Tongue (tissue), 3 donors: ENCODE measurements at places on chromosomes 16 and 17. TPM values are rescaled to one million over a fixed set of nuclear protein-coding genes. Genes with fewer than 3 reads are reported as not detected.
A peak's percentile ranks its signal among the peaks of the same experiment; 100 is the strongest.

- DNase-seq = no peak
These were observed 42.0 kb upstream of the ETV4 start for GRCh38 chr17:43588121-43588520.

DNA sequence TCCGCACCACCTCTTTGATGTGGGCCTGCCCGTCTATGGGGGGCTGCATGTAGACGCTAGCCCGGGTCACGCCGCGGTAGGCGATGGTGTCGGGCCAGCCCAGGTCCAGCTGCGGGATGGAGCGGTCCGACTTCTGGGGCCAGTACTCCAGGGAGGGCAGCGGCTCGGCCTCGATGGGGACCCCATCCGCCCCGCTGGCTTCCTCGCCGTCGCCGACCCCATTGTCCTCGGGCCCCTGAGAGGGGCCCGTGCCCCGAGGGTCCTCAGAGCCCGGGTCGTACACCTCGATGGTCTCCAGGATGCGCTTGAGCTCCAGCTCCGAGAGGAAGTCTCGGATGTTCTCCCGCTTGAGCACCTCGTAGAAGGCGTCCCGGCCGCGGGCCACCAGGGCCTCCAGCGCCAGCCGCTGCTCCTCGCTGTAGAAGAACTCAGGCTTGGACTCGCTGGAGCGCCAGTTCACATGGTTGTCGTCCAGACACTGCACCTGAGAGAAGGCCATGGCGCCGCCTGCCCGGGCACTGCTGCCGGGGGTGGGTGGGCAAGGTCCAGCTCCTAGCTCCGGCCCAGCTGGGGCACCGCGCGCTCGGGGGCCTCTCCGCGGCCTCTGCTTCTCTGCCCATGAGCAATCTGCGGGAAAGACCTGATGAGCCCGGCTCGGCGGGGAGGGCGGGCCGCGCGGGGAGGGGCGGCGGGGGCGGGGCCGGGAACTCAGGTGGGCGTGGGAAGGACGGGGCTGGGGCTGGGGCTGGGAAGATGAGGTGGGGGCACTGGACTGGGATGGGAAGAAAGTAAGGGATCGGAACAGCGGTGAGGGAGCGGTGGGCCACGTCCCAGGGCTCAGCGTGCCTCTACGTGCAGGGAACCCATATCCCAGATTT, 782 bp downstream of the FAM83G start:
- DNase-seq = peak; percentile 37

DNA sequence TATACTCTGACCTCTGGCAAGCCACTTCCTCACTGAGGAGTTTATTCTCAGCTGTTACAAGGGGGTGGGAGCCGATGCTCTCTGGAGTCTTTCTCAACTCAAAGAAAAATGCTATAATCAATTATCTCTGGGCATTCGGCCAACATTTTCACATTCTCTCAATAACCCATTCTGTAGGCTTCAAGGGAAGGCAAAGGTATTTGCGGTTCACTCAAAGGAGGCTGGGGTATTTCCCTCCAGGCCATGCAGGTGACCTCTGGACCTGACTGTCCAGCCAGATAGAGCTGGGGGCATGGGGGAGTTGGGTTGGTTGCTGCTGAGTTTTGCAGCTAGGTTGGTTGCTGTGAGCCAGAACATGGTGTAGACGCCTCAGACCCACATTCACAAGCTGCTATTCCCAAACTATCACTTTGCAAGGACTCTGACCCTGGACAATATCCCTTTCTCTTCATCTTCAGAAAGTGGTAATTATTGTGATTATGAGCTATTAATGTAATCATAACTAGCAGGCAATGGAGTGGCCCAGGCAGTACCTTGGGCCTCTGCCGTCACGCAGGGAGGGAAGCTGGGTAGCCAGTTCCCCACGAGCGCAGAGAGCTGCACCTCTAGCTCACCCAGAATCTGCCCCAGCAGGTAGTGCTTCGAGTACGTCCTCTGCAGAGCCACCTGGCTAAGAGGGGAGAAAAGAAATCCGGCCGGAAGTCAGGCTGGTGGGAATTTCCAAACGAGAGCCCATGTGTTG, 42.1 kb downstream of the AIPL1 start:
- DNase-seq = peak; percentile 44

DNA sequence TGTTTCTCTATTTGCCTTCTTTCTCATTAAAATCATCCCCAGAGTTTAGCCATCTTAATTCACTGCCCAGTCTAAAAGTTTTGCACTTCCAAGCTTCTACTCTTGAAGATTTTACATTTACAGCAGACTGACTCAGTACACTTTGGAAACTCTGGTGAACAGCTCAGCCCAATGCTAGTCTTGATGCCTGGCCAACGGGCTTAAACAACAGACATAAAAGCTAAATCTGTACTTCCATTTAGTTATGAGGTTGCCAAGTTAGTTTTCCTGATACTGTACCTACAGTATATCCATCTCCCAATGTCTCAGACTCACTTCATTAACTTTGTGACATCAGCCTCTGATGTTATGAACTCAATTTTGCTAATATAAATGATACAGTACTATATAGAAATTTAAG, 891.8 kb upstream of the SOX9 start:
- DNase-seq = peak; percentile 41

DNA sequence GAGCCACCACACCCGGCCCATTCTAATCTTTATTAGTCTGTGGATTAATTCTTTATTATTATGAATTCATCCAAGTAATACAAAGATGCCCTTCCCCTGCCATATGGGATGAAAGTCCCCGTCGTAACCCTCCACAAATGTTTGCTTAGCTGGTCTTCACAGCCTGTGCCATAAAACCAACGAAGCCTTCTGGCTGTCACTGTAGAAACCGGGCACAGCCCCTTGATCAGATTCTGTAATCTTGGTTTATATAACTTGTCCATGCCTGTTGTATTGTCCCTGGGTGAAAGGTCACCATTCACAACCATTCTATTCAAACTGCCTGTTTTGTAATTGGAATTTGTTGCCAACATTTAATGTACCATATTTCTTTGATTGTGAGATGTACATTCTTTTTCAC, 66.5 kb downstream of the ATP2C2 start:
- no peak for DNase-seq

- no peak for DNase-seq
These were observed 3.6 kb upstream of the RHBDL3 start for GRCh38 chr17:32261936-32262510.

DNA sequence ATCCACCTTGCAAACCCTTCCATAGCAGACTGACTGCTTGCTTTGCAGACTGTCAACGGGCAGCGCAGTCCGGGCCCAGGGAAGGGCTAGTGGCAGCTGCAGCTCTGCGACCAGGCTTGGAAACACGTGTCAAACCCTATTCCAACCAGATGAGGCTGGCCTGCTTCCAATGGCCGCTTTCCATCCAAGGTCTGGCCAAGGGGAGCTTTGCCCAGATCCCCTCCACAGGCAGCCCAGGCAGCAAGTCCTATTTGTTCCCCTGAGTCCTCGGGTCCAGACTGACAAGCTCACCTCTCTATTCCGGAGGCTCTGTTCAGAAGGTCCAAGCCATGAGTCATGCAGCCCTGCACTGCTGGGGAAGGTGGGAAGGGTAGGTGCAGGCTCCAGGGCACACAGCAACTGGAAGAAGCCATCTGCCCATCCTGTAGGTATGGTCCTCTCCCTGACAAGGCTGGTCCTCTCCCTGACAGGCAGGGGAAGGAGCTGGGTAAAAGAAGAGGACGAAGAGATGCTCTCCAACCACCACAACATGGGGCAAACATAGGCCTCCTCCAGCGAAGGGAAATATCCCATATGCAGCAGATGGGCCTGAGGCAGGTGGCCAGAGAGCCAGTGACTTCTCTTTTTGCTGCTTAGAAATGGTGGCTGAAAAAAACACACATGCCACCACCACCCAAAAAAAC, 22.6 kb upstream of the AXIN2 start:
- peak; percentile 80 for DNase-seq

DNA sequence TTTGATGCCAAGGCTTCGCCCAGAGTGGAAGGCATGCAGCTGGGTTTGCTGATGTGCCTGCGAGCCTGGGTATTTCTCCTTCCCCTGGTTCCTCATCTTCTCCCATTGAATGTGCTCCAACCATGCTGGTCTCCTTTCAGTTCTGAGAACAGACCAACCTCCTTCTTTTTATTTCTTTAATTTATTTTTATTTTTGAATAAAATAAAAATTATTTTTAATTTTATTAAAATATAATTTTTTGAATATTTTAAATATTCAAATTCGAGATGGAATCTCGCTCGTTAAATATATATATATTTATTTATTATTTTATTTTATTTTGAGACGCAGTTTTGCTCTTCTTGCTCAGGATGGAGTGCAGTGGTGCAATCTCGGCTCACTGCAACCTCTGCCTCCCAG, 30.2 kb upstream of the GPRC5B start:
- no peak for DNase-seq

GRCh38 chr16:84234321-84235241, 5.2 kb downstream of the KCNG4 start:
- peak; percentile 25 for DNase-seq

- peak; percentile 79 for DNase-seq
These were observed 43.1 kb downstream of the TBCD start for GRCh38 chr17:82794781-82795482.

DNA sequence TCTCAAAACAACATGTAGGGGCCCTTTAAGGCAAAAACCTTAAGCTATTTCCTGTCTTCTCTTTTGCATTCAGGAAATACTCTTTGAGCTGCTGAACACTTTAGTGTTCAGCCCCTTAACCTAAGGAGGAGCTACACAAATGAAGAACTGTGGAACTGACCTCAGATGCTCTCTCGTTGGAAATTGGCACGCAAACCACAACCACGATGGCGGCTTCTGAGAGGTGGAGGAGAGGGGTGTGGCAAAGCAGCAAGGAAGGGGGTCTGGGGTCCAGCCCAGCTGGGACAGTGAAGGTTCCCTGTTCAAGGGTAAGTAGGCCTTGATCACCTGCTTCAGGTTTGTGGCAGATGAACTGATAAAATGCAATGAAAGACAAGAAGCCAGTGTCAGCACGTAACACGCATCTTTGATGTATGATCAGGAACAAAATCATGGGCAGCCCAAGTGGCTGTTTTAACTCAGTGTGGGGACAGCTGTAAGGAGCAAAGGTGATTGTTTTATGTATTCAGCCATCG, 291.6 kb upstream of the TNRC6C start:
- no peak for DNase-seq

- peak; percentile 79 for DNase-seq
These were observed 9.5 kb downstream of the UTS2R start for GRCh38 chr17:82380860-82381702.

- DNase-seq = no peak
These were observed 11.2 kb downstream of the COL1A1 start for GRCh38 chr17:50190293-50190602.

GRCh38 chr17:27545562-27546229, 85.3 kb upstream of the LGALS9 start:
- no peak for DNase-seq

- no peak for DNase-seq
These were observed 11.2 kb downstream of the FOXF1 start for GRCh38 chr16:86521236-86522197.

DNA sequence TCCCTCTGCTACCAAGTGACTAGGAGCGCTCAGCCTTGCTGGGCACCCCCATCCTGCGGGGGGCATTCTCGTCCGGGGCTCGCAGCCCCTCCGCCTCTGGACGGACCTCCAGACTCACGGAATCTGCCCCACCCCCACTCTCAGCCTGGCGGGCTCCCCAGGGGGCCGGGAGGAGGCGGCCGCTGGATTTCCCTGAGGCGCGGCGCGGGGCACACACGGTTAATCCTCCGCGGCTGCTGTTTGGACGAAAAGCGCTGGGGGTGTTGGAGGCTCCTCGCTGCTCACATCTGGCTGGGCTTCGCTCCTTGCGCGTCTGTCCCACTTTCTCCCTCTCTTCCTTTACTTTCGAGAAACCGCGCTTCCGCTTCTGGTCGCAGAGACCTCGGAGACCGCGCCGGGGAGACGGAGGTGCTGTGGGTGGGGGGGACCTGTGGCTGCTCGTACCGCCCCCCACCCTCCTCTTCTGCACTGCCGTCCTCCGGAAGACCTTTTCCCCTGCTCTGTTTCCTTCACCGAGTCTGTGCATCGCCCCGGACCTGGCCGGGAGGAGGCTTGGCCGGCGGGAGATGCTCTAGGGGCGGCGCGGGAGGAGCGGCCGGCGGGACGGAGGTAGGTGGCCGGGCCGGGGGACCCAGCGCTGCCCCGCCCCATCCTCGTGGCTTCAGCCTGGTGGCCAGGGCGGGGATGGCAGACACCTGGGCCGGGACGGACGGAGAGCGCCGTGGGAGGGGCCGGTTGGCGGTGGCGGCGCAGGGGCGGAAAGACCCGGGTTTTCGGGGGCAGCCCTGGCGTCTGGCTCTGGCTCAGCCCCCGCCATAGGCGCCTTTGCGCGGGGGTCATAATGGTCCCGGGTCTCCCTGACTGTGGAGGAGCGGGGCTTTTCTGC, at the start of gene C1QTNF1:
Gene C1QTNF1, plus strand, starts transcription at position 284 of the 886 bp plus-strand sequence. CDS start 19,800 bp downstream, outside the sequence.
- peak; percentile 76 for DNase-seq

- no peak for DNase-seq
These were observed 4.1 kb downstream of the DNAH2 start for GRCh38 chr17:7721612-7722011.

GRCh38 chr17:49760932-49761558, 2.9 kb downstream of the FAM117A start:
- DNase-seq = no peak

DNA sequence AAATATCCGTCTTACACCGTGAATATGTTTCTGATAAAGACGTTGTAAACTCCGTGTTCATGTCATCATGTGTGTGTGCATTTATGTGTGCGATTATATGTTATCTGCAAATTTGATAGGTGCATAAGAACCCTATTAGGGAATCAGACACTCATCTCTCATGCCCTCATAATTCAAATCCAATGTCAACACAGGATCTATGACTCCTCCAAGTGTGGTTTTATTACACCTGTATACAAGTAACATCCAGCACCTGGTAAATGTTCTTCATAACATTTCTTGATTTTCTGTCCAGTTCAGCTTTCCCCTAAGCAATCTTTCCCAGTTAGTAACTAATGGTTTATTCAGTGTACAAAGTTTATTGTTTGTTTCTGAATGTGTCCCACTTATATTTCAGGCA, 681.9 kb downstream of the CDH11 start:
- no peak for DNase-seq

- peak; percentile 31 for DNase-seq
These were observed 11.4 kb downstream of the HSD3B7 start for GRCh38 chr16:30996324-30996984.

DNA sequence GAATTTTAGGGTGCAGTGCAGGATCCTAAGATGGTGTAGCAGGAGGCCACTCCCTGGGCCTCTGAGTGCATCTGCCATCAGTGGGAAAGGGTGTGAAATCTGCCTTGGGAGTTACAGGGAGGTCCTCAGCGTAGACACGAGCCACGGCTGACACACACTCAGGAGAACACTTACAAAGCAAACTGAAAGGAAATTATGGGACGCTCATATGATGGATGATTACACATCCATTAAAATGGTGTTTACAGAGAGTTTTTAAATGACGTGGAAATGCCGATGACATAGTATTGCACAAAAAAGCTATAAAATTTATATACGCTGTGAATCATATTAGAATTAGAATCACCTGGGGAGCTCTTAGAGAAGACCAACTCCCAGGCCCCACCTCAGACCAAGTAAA, 175.2 kb downstream of the CCDC182 start:
- DNase-seq = no peak

- DNase-seq = peak; percentile 41
These were observed 941 bp downstream of the PDK2 start for GRCh38 chr17:50096092-50096491.

- DNase-seq = peak; percentile 95
These were observed 6.7 kb downstream of the HS3ST3A1 start for GRCh38 chr17:13594762-13595598.

CAPNS2 gene
- 36.0 TPM for total RNA-seq

MEFV gene
- 2.1 TPM for total RNA-seq

TRPV3 gene
- 1.8 TPM for total RNA-seq

KCNG4 gene
- total RNA-seq = not detected

FOXK2 gene
- total RNA-seq = 51.7 TPM

KRT17 gene
- 253 TPM for total RNA-seq

OTOA gene
- 0.10 TPM for total RNA-seq

TBC1D3G gene
- 0.41 TPM for total RNA-seq

KRT33B gene
- 0.21 TPM for total RNA-seq

MT1M gene
- 1.7 TPM for total RNA-seq

TUBB3 gene
- total RNA-seq = 23.4 TPM

PPY gene
- total RNA-seq = not detected
